D721Med (cell line): ENCODE measurements at places on chromosomes 2 and 18.

- no peak for DNase-seq
Observed at GRCh38 chr2:73279852-73280251, 4.4 kb downstream of the FBXO41 start.

DNA sequence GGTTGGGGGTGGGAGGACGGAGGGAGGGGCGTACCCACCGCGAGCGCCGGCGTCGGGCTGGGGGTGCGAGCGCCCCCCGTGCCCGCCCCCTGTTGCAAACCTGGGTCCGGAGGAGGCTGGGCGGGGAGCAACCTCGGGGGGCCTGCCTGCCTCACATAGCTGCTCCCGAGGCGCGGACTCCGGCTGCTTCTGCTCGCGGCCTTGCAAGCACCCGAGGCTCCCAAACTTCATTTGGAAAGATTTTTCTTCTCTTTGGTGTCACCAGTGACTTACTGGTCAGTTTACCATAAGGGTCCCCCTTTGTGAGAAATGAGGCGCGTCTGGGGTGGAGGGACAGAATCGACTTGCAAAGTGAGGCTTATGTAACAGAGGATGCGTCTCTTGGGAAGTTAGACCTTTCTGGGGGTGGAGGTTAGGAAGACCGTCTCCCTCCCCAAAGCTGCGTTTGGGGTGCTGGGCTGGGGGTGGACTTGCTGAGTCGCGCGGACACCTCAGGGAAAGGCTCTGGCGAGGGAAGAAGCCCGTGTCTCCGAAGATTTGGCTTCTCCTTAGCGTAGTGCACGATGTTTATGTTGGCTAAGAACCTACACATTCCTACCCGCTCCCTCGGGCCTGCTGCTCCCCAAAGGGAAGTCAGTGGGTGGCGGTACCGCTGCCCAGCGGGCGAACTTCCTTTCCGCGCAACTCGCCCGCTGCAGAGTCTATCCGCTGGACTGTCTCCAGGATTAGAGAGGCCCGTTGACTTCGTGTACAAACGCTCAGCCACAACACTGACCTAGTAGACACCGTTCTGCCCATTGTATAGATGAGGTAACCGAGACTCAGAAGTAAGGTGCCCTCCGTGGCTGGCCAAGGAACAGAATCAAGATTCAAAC lies 559 bp downstream of the TMEM37 start:
- no peak for DNase-seq

GRCh38 chr2:176461809-176462670 lies 192.8 kb downstream of the MTX2 start:
- no peak for DNase-seq

GRCh38 chr2:64211276-64211921 lies 67.2 kb upstream of the PELI1 start:
- no peak for DNase-seq
